ENCODE measurements at places on chromosomes 4 and X. TPM values are rescaled to one million over a fixed set of nuclear protein-coding genes. Genes with fewer than 3 reads are reported as not detected.

The UCHL1 gene
- total RNA-seq, result 28.6 TPM

DNA sequence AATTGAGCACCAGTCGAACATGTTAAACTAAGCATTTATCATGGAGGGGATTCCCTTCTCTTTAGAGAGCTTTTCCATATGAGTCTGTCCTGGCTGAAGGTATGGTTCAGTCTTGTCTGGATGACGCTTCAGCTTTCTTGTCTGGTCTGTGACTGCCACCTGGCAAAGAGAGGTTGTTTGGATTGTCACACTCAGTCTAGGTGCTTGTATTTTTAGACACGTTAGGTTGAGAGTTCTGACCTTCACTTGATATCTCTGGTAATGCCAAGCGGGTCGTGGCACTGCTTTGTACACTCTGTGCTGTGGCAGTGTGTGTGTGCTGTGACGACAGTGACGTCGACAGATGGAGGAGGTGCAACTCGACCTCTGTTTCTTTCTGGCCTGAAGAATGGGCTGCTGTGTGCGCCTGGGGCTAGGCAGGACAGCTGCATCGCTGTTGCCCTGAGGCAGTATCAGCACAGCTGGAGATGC, 12.6 kb downstream of the NOCT start:
- DNase-seq, result peak; percentile 38

The FAT4 gene
- total RNA-seq, result 45.4 TPM

GRCh38 chr4:184348311-184349233, 125.8 kb downstream of the IRF2 start:
- no peak for DNase-seq

The IBSP gene
- not detected for total RNA-seq

The CCNI gene
- 124 TPM for total RNA-seq

The CENPVL1 gene
- not detected for total RNA-seq

- no peak for DNase-seq
Observed at GRCh38 chr4:8694226-8694625, 101.7 kb downstream of the CPZ start.

DNA sequence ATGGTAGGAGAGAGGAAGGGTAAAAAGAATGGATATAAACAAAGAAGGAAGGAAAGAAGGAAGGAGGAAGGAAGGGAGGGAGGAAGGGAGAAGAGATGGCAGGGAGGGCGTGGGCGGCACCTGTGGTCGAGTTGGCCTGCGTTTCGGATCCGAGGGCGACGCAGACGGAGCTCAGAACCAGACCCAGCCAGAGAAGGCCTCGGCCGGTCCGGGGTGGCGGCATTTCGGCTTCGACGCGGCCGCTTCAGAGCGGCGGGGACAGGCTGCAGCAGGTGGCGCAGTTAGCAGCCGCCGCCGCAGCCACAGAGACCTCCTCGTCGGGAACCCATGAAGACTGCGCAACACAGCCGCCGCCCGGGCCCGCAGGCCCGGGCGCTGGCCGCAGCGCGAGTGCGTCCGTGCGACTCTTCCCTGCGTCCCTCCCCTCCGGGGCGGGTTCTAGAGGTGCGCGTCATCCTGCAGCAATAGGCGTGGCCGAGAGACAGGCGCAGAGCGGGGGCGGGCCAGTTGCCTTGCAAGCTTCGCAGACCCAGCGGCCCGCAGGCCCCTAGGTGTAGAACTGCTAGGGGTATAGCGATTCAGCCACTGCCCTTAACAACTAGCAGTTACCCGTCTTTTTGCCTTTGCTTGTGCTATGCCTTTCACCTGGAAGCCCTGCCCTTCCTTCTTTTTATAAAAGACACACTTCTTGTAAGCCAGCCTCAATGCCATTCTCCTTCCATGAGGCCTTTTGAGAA, at the start of gene IDS:
IDS (minus strand) TSS at position 392 of the 737 bp plus-strand sequence; CDS start at position 223, 169 bp downstream.
- DNase-seq, result peak; percentile 95

- DNase-seq, result peak; percentile 7
Observed at GRCh38 chr4:89538886-89539285, 231.3 kb upstream of the GPRIN3 start.

The AWAT1 gene
- not detected for total RNA-seq

The ADAM29 gene
- not detected for total RNA-seq

The NUDT11 gene
- 4.7 TPM for total RNA-seq

DNA sequence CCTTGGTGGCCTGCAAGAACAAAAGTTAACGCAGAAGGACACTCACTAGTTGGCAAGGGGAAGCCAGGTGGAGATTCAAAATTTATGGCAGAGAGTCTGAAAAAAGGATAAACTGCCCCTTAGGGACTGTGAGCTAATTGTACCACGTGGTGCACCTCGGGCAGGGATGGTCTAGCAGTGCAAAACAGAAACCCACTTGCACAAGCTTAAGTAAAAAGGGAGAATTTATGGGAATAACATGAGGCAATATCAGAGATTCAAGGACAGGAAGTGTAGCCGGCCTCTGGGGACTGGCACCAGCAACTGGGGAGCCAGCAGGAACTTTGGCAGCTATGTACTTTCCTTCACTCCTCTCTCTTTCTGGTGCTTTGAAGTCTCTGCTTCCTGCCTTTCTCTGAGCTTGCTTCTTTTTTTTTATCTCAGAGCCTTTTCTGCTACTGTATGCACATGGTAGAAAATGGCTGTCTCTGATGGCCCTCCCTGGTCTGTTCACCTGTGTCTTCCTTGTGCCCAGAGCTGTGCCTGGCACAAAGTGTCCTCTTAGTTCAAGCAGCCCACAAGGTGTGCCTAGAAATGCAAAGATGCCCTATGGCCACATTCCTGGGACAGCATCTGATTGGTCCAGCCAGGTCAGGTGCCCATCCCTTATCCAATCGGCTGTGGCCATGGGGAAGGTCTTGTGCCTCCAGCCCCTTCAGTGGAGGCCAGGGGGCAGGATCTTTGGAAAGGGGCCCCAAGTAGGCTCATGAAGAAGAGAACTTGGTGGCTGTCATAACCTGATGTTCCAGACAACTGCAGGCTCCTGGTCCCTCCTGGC, 114.8 kb upstream of the ATP6AP2 start:
- DNase-seq, result no peak

GRCh38 chrX:40530509-40530908, 50.3 kb upstream of the ATP6AP2 start:
- DNase-seq, result no peak

DNA sequence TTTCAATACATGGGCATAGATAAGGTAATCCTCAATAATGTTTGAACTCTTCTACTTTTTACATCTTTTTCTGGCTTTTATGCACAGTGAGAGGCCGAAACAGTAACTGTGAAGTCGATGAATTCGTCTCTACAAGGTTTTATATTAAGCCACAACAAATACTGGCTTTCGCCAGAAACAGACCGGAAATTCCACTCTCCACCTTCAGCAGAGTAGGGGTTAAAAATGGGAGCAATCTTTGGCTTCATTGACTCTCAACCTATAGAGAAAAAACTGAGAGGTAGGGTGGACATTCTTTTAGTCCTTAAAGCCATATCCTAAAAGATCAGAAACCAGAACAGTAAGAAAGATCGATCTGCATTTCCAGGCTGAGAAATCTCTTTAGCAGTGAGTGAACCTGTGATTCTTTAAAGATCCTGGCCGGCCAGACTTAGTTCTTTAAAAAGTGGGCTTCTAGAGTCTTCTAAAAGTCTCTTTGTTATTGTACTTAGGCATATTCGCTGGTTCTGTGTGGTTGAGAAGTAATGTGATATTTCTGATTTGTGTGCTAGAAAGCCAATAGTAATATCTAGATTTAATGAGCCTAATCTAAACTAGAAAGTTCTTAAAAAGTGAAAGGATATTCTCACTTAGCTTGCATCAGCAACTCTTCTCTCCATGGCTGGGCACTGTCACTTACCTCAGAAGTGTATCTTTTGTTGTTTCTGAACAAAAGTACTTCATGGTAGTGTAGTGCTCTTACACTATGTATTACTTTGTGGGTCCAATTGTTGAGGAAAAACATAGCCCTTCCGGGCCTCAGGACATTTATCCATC, 2.0 kb downstream of the HSPA4L start:
- DNase-seq, result peak; percentile 14

The TCEANC gene
- 9.0 TPM for total RNA-seq

DNA sequence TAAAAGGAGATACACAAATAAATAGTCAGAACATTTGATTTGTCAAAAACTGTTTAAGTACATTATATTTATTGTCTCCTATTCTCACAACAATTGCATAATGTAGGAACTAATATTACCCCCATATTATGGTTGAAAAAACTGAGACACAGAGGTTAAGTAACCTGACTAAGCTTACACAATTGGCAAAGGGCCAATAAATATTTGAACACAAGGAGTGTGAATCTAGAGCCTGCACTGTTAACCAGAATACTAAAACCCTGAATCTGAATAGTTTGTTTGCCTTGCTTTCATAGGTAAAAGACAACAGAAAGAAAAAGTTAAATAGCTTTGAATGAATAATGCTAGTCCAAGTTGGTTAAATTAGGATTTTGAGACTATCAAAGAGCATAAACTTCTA, 55.2 kb downstream of the IL13RA2 start:
- no peak for DNase-seq

Data from muscle of leg (tissue), 16 donors.